ENCODE measurements at places on chromosomes 11 and 22.

- no peak for DNase-seq
These were observed 328.7 kb downstream of the FAM181B start for GRCh38 chr11:82404981-82405380.

DNA sequence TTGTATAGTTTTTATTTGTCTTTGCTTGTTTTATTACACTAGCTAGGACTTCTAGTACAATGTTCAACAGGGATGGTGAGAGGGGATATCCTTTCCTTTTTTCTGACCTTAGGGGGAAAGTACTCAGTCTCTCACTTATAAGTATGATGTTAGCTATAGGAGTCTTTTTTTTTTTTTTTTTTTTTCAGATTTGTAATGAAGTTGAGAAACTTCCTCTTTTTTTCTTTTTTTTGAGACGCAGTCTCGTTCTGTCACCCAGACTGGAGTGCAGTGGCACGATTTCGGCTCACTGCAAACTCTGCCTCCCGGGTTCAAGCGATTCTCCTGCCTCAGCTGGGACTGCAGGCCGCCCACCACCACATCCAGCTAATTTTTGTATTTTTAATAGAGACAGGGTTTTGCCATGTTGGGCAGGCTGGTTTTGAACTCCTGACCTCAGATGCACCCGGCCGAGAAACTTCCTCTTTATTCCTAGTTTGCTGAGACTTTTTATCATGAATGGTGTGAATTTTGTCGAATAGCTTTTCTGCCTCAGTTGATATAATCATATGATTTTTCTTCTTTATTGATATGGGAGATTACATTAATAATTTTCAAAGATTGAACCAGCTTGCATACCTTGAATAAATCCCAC lies 10.9 kb downstream of the TRIM22 start:
- DNase-seq: no peak

GRCh38 chr11:67644042-67644441 lies 4.5 kb upstream of the TBX10 start:
- DNase-seq: peak; percentile 20

- DNase-seq: no peak
These were observed 15.5 kb upstream of the MMP1 start for GRCh38 chr11:102813484-102813883.

- DNase-seq: no peak
These were observed 39.5 kb upstream of the CUL5 start for GRCh38 chr11:107969219-107969618.

- DNase-seq: no peak
These were observed 9.9 kb downstream of the PCSK7 start for GRCh38 chr11:117221775-117222517.

- no peak for DNase-seq
These were observed 81.9 kb upstream of the CRTAM start for GRCh38 chr11:122756417-122756816.

GRCh38 chr11:121213362-121213893 lies 79.1 kb upstream of the SC5D start:
- no peak for DNase-seq

DNA sequence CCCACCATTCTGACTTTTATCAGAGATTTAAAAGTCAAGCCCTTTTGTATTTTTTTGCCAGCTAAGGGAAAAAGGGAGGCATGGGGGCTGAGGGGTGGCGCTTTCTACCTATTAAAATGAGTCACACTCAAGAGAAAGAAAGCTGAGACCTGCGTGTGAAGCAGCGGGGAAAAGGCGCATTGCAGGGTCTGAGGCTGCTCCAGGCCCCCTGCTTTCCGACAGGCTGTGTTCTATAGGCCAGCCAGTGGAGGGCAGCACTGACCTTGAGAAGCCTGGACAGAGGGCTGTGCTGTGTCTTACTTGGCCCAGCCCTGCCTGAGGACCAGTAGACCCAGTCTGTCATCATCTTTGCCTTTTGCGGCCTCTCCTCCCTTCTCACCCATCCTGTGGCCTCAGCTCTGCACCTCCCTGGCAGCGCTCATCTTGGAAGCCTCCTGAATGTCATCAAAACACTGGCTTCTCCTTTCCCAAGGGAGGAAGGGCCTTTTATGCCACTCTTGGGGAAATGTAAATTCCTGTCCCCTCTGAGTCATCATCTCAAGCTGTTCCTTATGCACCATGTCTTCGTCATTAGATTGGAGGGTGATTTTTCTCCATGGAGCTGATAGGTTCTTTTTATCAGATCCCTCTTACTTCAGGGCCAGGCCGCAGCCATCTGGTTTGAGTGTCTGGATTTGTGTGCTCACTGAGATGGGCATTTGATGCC lies 12.6 kb upstream of the MAPK8IP1 start:
- peak; percentile 58 for DNase-seq

DNA sequence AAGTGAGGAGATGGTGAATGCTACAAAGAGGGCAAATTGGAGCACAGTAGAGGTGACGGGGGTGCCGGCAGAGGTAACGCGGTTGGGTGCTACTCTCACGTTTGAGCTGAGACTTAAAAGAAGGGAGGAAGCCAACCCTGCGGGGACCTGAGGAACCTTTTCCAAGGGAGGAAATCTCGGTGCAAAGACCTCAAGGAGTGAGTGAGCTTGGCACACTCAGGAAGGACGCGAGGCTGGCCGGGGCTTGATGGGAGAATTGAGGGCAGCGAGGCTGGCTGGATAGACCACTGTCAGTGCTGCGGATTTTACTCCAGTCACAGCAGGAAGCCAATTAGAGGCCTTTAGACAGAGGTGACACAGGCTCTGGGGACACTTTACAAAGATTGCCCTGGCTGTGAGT lies 25.0 kb downstream of the TSKU start:
- DNase-seq: no peak

- DNase-seq: no peak
These were observed 163.5 kb downstream of the CSNK2A3 start for GRCh38 chr11:11189506-11189905.

- peak; percentile 28 for DNase-seq
These were observed 2.3 kb downstream of the RASL10A start for GRCh38 chr22:29313126-29313575.

GRCh38 chr11:57213342-57214097 lies 23.5 kb downstream of the APLNR start:
- no peak for DNase-seq

DNA sequence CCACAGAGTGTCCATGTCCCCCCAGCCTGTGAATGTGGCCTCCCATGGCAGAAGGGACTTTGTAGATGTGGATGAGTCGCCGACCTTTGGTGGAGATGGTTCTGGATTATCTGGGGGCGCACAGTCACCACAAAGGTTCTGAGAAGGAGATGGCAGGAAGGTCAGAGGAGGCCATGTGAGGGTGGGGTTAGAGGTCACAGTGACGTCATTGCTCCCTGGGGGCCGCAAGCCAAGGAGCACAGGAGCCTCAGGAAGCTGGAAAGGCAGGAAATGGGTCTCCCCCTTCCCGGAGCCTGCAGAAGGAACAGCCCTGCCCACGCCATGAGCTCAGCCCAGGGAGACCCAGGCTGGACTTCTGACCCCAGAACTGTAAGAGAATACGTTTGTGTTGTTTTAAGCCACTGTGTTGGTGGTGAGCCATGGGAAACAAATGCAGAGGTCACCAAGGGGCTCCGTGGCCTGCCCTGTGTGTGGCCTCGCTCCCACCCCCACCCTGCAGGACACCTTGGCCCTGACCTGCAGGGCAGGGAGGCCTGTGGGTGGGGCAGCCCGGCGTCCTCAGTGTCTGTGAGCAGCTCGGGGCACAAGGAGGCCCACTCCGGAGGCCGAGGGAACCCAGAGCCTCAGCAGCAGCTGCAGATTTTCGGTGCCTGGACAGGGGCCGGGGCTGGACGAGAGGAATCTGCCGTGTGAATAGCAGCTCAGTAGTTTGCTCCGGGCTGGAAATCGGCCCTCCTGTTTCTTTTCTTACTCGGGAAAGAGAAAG lies 32.1 kb downstream of the GRAMD4 start:
- peak; percentile 18 for DNase-seq

DNA sequence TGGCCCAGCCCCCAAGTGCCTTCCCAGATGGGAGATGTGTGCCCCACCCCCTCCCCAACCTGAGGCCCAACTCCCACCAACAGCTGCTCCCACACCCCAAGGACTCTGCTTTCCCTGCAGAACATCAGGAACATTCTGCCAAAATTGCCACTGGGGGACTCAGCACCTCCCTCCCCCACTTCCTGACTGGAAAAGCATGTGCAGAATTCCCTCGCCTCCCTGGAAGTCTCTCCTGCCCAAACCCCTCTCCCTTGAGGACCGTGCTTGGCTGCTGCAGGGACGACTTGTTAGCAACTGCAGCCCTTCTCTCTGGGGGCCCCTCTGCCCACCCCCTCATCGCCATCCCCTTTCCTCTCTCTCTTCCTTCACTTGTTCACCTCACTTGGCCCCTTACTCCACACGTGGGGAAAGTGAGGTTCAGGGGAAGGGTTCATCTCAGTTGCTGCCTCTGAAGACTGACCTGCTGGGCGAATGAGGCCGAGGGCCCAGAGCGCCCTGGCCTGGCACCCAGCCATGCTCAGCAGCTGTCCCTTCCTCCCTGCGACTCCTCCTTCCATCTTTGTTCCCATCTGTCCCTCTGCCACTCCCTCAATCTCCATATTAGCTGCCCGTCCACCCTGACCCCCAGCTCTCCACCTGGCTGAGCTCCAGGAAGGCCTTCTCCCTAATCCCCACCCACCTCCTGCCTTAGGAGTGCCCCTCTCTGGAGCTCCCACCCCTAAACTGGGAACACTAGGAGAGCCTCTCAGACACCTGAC lies 105.1 kb downstream of the CHST1 start:
- DNase-seq: no peak

DNA sequence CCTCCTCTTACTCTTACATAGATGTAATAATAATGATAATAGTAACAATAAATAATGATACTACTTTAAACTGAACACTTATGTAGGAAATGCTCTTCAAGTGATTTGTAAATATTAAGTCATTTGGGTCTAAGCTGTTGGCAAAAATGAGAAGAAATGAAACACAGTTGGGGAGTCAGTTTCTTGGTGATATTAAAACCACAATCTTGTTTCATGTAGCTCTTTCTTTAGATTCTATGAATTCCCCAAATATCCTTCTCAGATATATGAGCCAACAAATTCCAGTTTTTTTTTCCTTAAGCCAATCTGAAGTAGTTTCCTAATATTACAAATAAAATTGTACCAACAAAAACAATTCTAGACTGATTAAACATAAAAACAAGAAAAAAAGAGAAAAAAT lies 1115.6 kb upstream of the CNTN5 start:
- DNase-seq: no peak

DNA sequence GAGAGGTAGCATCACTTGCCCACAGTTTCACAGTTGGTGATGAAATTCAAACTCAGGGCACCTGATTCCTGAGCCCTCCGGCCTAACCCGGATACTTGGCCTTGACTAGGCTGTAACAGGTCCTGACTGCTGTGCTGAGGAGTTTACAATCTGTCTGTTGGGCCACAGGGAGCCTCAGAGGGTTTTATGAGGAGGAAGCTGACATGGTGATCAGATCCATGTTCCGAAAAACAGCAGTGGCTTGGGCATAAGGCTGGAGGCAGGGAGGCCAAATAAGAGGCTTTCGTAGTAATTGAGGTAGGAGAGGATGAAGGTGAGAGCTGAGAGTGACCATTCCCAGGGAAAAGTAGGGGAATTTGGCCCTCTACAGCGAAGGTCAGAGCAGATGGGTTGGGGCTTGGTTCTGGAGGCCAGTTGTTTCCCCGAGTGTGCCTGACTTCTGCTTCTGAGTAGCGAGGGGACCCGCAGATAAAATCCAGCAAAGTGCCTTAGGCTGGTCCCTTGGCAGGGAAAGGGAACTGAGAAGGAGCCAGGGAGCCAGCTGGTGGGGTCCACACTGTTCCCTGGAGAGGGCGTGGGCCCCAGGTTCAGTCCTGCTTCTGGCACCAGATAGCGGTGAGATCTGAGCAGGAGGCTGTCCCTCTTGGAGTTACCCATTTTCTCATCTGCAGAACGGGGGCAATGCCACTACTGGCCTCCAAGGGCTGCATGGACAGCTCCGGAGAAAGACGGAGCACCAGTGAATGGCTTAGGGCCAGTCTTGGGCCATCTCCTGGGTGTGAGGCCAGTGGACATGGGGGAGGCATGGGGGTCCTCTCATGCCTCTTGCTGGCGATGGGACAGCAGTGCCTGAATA lies 6.5 kb downstream of the PRDM11 start:
- DNase-seq: no peak

DNA sequence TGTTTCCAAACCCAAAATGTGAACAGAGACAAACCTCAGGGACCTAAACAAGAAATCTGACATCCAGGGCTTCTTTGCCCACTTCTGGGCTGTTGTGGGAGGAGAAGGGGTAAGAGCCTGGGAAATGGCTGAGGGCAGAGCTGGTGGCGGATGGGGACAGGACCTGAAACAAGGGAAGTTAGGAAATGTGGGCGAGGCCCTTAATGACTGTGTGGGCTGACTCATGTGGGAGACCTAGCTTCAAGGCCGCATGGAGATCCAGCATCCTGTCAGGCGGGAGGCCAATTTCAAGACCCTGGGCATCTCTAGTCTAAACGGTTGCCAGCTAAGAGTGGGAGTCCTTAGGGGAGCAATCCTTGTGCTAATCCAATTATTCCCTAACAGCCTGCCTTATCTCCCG lies 2.1 kb upstream of the OAF start:
- DNase-seq: peak; percentile 69

DNA sequence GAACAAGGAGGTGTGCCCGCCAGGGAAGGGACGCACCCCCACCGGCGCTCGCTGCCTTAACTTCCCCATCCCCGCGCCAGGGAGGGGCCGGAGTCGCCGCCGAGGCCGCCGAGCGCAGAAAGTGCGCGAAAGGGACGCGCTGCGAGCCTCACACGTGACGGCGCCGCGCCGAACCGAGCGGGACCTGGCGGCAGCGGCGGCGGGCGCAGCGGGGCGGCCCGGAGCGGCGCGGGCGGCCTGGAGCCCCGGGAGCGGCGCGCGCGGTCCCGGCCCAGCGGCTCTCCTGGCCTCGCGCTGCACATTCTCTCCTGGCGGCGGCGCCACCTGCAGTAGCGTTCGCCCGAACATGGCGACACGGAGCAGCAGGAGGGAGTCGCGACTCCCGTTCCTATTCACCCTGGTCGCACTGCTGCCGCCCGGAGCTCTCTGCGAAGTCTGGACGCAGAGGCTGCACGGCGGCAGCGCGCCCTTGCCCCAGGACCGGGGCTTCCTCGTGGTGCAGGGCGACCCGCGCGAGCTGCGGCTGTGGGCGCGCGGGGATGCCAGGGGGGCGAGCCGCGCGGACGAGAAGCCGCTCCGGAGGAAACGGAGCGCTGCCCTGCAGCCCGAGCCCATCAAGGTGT lies at the start of gene SORL1:
Gene SORL1 (plus strand): TSS at position 329 of the 623 bp plus-strand sequence. CDS start 18 bp downstream, at position 347.
- peak; percentile 72 for DNase-seq

GRCh38 chr11:15816260-15816871 lies 540.0 kb downstream of the SOX6 start:
- peak; percentile 61 for DNase-seq

GRCh38 chr11:117910941-117911655 lies 18.1 kb downstream of the TMPRSS13 start:
- no peak for DNase-seq

GRCh38 chr11:129143335-129143734 lies 48.8 kb downstream of the ARHGAP32 start:
- peak; percentile 98 for DNase-seq

- no peak for DNase-seq
These were observed 30.3 kb downstream of the CNTF start for GRCh38 chr11:58652726-58653280.

DNA sequence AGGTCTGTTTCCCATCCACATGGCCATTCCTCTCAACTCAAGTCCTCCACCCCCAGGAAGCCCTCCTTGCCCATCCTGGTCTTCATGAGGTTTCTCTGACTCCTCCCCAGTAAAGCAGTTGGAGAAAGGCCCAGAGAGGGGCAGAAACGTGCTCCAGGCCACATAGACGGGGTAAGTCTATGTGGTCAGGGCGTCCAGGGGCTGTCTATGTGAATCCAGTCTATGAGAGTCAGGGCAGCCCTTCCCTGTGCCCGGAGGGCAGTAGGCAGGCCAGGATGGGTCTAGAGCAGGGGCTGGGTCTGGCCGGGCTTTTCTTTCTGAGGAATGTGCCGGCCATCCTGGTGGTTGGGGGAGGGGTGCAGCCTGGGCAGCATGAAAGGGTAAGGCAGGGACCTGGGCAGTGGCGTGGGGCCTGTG lies 11.7 kb downstream of the GUCD1 start:
- DNase-seq: no peak

Measured in kidney tubule cell (primary cell).